ENCODE measurements at places on chromosomes 6 and 20.

- no peak for DNase-seq
Observed at GRCh38 chr6:5726976-5727718, 279.6 kb downstream of the NRN1 start.

GRCh38 chr6:137351890-137352289 lies 132.7 kb upstream of the IFNGR1 start:
- peak; percentile 10 for DNase-seq

DNA sequence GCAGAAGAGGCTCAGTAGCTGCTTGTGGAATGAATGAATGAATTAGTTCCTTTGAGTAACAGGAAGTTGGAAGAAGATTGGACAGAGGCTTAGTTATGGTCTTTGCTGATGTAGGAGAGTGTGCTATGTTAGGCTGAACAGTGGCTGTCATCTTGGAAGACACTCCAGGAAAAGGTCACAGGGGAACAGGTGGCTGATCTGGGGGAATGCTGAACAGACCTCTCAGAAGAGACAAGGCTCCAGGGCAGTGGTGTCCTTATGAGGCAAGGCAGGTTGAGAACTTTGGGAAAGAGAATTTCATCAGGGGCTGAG lies 62.3 kb downstream of the UTRN start:
- peak; percentile 20 for DNase-seq

DNA sequence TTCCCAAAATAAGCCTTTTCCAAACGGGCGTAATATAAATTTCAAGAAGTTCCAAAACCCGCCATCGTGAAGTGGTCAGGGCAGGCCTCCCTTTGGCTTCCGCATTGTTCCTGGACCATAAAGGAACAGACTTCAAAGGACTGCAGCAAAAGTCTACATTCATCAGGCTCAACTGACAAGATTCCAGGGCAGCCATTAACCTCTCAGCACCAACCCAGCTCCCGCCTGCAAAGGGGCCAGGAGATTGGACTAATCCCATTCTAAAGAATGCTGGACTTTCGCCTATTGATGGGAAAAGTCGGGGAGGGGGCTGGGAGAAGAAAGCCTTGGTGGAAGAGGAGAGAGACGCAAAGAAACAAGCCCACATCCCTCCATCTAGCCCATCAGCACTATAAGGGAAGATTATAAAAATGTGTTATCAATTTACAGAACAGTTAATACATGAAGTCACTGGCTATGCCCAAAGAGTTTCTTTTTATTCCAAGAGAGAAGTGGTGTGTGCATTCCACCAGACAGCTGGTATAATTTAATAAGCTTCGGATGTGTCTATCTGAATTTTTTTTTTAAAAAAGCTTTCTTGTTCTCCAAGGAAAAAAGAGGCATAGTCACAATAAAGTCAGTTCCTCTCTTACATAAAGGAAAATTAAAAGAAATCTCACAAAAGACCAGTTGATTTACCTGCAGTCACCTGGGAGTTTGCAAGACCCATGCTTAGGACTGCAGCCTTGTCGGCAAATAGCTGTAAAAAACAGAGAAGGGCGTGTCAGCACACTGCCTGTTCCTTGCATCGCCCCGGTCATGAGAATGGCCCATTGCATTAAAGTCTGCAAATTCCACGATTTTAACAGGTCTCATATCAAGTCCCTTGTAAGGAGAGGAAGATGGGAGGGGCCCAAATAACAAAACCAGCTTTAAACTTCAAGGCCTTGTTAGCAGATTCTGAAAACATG lies 17.8 kb downstream of the JAG1 start:
- no peak for DNase-seq

- no peak for DNase-seq
Observed at GRCh38 chr6:35317483-35318195, 20.0 kb downstream of the DEF6 start.

DNA sequence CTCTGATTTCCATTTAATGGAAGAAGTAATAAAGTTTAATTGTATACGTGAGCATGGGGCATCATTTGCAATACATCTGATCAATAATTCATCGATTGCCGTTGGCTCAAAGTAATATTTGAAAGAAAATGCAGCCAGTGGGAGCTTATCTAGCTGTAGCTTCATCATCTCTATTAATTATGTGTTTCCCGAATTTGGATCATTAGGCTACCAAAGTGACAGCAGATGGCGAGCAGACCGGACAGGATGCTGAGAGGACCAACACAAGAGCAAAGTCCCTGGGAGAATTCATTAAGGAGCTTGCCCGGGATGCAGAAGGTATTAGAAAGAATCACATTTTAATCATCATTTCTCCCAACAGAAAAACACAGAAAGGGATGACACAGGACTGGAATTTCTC lies 327.1 kb downstream of the ARHGAP18 start:
- no peak for DNase-seq

DNA sequence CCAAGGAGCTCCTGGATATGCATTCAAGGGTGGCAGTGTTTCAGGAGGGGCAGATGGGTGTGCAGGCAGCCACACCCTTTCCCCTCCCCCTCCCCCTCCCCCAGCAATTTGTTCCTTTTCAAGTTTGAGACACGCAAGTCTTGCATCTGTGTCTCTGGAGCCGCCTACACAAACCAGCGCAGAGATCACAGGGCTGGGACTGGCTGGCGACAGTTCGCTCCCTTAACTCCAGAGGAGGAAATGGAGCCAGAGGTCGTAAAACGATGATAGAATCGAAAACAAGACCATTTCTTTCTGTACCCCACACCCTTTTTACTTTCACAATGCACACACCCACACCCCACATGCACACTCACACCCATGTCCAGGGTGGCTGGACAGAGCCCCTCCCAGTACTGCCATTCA lies 163.1 kb downstream of the LY86 start:
- DNase-seq, result no peak

DNA sequence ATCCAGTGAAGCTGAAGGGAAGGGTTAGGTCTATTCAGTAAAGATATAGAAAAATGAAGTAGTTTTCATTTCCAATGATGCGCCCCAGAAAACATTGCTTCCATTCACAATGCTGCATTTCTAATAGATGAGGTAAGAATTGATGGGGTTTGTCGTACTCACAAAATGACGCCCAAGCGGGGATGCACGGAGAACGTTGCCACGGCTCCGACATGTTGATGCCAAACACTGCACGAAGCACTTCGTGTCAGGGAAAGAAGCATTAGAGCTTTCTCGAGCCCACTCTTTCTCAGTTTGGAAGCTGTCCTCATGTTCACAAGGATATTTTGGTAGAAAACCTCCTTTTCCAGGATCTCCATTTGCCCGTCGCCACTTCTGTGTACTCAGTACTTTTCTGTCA lies 21.6 kb upstream of the MAFB start:
- no peak for DNase-seq

DNA sequence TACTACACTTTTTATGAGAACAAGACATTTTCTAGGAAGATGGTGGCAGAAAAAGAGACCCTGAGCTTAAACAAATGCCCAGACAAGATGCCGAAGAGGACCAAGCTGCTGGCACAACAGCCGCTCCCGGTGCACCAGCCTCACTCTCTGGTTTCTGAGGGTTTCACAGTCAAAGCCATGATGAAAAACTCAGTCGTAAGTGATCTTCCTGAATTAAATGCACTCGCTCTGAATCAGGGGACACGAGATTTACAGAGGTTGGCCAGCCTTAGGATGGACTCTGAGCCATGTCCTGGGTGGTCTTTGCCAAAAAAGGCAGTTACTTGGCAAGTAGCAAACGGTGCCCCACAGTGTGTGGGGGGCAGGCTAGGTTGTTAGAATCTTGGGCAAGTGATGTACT lies 423 bp downstream of the PACRG start:
- DNase-seq, result no peak

GRCh38 chr6:89597988-89598387 lies 40.6 kb downstream of the LYRM2 start:
- DNase-seq, result no peak

GRCh38 chr6:156311291-156311690 lies 465.9 kb upstream of the ARID1B start:
- DNase-seq, result no peak

DNA sequence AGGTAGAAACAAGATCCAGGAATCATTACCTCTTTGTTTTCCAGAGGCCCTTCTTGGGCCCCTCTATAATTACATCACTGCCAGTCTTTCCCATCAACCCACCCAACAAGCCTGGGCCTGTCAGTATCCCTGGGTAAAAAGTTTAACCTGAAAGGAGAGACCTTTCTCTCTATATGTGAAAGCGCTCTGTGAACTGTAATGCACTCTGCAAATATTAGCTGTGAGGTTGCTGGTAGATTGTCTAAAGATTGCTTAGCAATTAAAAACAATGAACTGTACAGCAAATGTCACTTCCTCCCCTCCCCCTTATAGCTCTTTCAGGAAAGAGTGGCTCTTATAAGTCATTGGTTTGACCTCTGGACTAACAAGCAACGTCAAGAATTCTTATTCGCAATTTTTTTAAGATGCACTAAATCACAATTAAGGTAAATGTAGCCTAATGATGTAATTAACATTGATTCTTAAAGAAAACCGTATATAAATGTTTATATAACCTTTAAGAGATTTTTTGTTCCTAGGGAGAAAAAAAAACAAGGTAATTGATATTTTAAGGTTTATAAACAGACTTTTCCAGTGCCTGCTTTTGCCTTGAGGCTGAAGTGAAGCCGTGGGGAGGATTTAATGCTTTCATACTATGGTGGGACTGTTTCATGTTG lies 18.4 kb downstream of the ECT2L start:
- no peak for DNase-seq

GRCh38 chr6:106844930-106845329 lies 129.6 kb downstream of the CD24 start:
- DNase-seq, result no peak

GRCh38 chr6:125597411-125598253 lies 151.8 kb upstream of the HEY2 start:
- DNase-seq, result no peak

DNA sequence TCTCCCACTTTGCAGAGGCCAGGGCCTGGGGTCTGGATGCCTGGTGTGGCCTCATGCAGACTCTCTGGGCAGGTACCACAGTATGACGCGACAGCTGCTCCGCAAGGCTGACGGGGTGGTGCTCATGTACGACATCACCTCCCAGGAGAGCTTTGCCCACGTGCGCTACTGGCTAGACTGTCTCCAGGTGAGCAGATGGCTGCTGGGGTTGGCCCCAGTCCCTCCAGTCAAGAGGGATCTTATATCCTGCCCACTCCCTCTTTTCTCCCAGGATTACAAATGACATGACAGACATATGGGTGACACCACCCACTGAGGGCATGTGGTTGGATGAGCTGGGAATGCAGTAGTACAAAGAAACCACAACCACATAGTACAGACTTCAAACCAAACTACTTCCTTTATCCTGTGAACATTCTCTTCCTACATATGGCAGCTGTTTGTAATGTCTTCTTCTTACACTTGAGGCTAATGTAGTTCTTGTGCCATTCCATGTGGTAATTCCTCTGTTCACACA lies 29.9 kb downstream of the RAB44 start:
- DNase-seq, result no peak

DNA sequence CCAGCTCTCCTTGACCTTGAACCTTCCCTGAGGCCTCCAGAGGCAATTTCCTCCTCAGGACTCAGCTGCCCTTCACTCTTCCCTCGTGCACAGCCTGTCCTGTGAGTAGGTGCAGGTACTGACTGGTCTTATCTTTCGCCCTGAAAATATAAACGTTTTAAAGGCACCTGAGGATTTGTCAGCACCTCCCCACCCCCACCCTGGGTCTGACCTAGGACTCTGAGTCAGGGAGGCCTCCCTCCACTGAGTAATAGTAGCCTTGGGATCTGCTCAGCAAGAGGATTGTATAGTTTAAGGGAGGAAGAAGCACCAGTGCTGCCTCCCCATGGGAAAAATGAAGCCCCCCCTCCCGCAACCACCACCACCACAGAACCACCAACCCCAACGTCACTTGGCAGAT lies 54.6 kb downstream of the PPARD start:
- DNase-seq, result no peak

DNA sequence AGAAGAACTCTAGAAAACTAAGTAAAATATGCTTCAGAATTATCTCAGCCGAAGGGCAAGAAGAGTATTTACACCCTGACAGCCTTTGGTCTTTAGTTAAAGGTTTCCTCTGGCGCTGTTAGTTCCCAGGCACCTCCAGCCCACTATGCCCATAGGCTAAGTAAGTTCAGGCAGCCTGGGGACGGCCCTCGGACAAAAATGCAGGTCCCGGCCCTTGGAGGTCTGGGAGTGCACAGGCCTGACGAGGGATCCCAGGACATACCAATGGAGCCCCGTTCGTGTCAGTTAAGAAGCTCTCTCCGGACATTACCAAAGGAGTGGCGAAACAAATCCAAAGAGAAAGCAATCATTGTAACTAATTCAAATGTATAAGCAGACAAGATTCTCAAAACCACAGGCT lies 311.8 kb downstream of the CD83 start:
- DNase-seq, result no peak

DNA sequence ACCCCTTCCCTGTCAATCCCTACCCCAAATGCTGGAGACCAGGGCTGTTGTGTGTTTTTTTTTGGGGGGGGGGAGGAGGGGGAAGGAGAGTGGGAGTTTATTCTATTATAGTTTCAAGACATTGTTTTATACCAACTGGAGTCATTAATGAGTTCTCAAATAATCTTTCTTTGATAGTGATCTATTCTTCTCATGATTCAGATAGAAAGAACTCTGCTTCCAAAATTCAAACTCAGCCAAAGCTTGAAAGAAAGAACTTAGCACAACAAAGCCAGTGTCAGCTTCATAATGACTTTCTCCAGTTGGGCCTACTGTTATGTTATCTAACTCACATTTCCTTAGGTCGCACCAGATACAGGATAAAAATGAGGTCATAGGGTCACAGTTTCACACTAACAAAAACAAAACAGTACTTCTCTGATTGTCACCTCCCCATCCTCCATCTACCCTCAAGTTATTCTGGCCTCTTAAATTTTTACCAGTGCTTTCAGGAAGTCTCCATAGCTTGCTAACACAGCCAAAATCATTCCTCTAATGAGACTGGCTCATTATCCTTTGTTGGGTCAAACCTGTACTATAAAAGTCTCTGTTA lies 19.0 kb upstream of the MAP3K7 start:
- no peak for DNase-seq

DNA sequence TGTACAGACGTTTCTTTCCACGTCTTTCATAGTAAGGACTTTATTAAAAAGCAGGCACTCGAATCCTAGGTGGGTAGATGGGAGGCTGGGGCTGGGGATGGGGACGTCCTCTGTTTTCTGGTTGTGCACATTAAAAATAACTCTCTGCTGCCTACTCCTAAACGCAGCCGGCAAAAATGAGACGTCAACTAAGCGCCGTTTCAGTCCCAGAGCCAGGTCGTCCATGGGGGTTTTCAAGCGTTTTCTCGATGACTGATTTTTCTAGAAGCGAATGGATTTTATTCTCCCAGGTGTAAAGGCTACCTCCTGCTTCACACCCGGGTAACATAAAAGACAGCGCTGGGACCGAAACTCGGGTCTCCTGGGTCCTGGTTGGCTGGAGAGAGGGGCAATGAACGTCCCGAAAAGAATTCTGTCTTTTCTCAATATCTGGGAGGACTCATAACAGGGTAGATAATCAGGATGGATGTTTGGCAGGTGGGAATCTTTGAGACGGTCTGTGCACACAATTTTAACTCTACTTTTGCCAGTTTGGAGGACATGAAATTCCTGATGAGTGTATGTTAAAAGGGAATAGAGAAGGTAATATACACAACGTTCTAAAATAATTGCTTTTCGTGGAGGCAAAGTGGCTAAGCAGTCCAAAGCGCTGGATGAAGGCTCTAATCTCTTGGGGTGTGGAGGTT lies 25.2 kb downstream of the GPX6 start:
- peak; percentile 36 for DNase-seq

- DNase-seq, result no peak
Observed at GRCh38 chr20:56781108-56781739, 152.1 kb downstream of the TFAP2C start.

- no peak for DNase-seq
Observed at GRCh38 chr6:133099573-133099972, 141.6 kb upstream of the EYA4 start.

Data from natural killer cell (primary cell).